Activated T-cell treated with anti-CD3 and anti-CD28 coated beads, Interleukin-2, amount 50 U/mL, for 72 hours (primary cell): ENCODE measurements at places on chromosomes 3 and 15. TPM values are rescaled to one million over a fixed set of nuclear protein-coding genes. Genes with fewer than 3 reads are reported as not detected.

HRG gene
- not detected for total RNA-seq

GHSR gene
- not detected for total RNA-seq

DZIP1L gene
- total RNA-seq: 0.23 TPM

STAB1 gene
- total RNA-seq: 0.19 TPM

UBAP1L gene
- 6.3 TPM for total RNA-seq

LINGO1 gene
- 0.17 TPM for total RNA-seq

CASR gene
- total RNA-seq: 0.23 TPM

ITGA11 gene
- 1.6 TPM for total RNA-seq

MFGE8 gene
- 21.7 TPM for total RNA-seq

CPA3 gene
- not detected for total RNA-seq

C3orf85 gene
- not detected for total RNA-seq

REC114 gene
- not detected for total RNA-seq

IGSF10 gene
- total RNA-seq: not detected

CORO2B gene
- total RNA-seq: not detected

SNAPC5 gene
- 29.9 TPM for total RNA-seq
